Left kidney (tissue), 8 donors: ENCODE measurements at places on chromosomes 5 and 9. TPM values are rescaled to one million over a fixed set of nuclear protein-coding genes. Genes with fewer than 3 reads are reported as not detected.

PCDHGA12 gene
- 1.5 TPM for polyA plus RNA-seq

GRCh38 chr5:98308960-98309359, 464.5 kb upstream of the RGMB start:
- no peak for DNase-seq

DNA sequence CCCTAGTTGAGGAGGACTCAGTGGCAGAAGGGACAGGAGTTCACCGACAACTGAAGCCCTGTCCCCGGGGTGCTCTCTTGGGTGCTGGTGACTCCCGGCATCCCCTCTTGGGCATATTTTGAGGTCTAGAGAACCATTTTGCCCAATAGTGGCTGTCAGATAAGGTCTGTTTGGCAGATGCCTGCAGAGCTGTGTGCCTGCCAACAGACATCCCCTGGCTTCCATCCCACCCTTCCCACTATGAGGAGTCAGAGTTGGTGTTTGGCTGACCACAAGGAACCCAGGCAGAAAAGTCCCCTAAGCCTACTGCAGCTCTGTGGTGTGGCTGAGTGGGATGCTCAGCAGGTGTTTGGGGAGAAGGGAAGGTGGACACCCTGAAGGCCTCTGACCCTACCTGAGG, 207.0 kb downstream of the AUH start:
- no peak for DNase-seq

DNA sequence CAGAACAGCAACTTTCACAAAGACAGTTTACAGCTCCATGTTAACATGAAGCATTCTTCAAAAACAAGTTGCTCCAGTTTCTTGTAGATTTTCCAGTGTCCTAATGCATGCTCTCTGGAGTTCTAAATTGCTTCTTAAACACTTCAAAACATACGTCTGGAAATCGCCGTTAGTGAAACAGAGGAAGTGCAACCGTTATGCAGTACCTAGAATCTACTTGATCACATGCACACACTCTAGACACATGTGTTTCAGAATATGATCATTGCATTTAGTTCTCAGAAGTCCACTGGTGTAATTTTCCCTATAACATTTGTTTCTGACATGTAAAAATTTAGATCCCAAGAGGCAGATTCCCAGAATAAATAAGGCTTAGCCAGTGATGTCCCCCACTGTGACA, 41.1 kb upstream of the RUFY1 start:
- no peak for DNase-seq

GGTA1 gene
- 5.2 TPM for polyA plus RNA-seq
